Fibroblast of mammary gland (primary cell): ENCODE measurements at places on chromosomes 11 and 22.

DNA sequence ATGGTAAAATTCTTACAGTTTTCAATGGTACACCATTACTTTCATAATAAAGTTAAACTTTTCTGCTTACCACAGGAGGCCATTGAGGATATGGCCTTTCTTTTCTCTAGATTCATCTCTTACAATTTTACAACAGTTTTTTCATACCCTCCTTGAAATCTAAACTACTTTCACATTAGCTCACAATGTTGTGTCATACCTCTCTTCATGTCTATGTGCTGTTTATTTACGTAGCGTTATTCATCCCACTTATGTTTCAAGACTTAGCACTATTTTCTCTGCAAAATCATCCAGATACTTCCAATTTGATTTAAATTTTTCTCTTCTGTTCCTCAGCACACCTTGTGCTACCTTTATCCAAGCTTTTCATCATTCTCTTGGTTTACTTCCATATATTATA is 123.3 kb downstream of the METTL15 start:
- peak; percentile 27 for DNase-seq

DNA sequence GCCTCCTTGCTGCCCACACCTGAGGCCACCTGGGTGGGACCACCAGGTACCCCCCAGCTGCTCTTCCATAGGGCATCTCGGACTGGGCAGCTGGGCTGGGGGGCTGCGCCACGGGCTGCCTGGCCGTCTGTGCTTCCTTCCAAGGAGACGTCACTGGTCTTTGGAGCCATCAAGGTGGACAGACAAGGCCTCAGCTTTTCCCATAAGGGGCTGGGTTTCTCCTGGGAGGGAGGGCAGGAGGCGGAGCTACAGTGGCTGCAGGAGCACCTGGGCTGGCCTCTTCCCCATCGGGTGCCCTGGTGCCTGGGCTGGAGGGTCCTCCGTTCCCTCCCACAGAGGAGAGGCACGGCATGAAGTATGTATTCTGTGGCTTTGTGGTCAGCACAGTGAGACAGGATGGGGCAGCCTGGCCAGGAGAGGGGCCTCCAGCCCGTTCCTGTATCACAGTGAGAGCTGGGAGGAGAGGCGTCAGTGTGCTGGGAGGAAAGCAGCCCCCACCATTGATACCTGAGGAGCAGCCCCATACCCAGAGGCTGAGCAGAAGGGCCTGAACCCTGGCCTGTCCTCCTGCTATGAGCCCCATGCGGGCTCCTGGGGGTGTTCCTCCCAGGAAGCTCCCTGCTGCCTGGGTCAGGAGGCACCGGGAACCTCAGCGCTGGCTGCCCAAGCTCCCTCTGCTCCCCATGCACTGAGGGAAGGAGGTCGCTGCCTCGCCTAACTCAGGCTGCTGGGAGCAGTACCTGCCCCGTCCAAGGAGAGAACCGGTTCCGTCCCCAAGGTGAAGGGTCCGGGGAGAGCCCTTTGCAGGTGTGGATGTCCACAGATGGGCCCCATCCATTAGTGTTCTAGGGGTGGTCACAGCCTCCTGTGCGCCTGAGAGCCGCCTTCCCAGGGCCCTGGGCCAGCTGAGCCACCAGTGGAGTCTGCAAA is 1075.0 kb downstream of the BRD1 start:
- DNase-seq = no peak

DNA sequence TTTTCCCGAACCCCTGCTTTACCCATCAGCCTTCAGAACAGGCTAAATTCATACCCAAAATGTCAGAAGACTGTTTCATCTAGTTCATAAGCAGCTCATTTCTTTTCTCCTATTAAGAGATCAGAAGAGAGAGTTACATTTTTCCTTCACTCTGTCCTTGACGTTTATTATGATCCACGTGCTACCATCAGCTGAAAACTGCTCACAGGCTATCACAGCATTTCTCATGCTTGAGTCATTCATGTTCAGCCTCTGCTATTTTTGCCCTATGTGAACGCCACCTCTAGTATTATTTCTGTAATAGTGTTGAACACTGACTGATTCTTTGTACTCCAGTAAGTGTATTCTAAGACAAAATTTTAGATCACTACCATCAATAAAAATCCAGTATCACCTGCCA is 51.9 kb downstream of the SLC1A2 start:
- DNase-seq = peak; percentile 83

DNA sequence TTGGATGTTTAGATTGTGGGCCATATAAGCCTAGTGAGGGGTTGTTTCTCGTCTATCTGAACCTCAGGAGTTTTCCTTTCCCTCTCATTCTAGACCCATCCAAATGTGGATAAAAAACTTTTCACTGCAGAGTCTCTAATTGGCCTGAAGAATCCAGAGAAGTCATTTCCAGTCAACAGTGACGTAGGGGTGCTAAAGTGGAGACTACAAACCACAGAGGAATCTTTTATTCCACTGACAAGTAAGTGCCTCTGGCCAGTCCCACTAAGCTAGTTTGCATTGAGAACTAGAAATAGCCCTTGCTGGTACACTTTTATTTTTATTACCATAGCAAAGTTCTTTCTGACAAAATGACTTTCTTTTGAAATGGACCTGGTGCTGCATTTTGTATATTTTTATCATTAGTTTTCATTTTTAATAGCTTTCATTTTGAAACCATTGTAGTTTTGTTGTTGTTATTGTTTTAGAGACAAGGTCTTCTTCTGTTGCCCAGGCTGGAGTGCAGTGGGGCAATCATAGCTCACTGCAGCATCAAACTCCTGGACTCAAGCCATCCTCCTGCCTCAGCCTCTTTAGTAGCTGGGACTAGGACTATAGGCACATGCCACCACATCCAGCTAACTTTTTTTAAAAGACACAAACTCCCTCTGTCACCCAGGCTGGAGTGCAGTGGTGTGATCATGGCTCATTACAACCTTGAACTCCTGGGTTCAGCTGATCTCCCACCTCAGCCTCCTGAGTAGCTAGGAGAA is 14.6 kb upstream of the PHLDB1 start:
- DNase-seq = no peak

DNA sequence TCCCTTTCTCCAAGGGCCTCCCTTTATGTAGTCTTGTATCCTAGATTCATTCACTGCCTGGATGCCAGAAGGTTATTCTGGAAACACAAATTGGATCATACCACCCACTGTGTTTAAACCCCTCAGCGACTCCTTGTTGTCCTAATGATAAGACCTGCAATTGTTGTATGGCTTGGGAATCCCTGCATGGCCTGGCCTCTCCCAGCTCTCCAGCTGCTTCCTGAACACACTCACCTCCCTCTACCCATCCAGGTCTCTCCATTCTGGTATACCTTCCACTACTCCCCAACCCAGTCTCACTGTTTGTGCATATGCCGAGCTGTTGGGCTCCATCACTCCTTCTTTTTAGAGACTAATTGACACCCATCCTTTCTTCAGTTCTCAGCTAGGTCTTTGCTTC is 124.3 kb upstream of the ALX4 start:
- DNase-seq = no peak

- DNase-seq = no peak
Measured at GRCh38 chr11:67178421-67178820, 59.4 kb downstream of the KDM2A start.

GRCh38 chr11:95877291-95877690 is 46.6 kb downstream of the MTMR2 start:
- peak; percentile 100 for DNase-seq

GRCh38 chr11:110250168-110250567 is 46.2 kb downstream of the RDX start:
- no peak for DNase-seq

GRCh38 chr11:34773211-34773610 is 143.0 kb downstream of the APIP start:
- DNase-seq = no peak

DNA sequence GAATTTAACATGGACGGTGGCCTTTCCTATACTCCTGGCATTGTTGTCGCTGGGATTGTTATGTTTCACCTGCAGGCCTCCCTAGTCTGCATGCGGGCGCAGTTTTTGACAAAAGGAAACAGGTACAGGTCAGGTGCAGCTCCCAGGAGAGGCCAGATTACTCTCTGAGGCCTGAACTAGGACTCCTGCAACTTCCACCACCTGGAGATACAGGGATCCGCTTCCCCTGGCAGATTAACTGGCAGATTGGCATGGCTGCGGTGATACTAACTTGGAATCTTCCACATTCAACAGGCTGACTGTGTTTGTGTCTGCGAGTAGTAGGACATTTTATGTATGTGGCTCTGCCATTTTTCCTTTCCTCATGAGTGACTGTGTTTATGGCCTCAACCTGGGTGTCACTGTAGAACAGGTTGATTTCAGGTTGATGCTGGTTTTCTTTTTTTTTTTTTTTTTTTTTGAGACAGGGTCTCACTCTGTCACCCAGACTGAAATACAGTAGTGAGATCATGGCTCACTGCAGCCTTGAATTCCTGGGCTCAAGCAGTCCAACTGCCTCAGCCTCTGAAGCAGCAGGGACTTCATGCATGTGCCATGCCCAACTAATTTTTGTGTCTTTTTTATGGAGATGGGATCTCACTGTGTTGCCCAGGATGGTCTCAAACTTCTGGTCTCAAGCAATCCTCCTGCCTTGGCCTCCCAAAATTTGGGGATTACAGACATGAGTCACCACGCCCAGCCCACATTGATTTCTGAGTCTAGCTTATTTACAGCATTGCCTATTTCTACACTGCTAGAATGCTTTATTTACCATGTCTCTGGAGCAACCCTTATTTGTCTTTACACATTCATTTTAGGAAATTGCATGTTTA is 1.7 kb upstream of the USP28 start:
- no peak for DNase-seq

- DNase-seq = peak; percentile 32
Measured at GRCh38 chr22:27668828-27669797, 132.4 kb downstream of the MN1 start.

DNA sequence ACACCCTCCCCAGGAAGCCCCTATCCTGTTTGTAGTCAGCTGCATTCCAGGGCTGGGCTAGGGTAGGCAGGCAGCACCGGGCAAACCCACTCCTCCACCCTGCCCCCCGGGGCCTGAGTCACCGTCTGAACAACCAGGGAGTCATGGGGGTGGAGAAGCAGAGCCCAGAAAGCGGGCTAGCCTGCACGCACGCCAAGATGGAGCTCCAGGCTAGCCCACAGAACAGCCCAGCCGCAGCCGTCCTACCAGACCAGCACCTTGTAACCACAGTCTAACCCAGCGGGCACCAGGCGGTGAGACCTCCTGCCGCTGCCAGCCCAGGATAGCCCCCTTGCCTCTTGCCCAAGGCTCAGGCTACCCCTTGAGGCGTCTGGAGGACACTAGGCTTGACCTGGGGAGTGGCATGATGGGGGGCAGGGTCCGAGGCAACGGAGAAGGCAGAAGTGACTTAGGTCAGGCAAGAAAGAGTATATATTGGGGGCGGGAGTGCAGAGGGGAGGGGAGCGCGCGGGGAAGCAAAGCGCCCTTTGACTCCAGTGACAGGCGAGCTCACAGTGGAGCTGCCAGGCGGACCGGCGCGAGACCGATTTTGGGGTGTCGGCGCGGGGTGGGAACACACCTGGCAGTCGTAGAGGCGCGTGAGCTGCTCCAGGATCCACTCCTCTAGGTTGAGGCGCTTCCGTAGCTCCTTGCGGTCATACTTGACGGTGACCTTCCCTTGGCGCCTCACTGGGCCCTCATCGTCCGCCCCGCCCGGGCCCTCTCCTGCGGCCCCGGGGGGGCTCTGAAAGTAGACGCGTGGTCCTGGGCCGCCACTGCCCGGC is 734 bp downstream of the PPP1R14B start:
- DNase-seq = peak; percentile 91

DNA sequence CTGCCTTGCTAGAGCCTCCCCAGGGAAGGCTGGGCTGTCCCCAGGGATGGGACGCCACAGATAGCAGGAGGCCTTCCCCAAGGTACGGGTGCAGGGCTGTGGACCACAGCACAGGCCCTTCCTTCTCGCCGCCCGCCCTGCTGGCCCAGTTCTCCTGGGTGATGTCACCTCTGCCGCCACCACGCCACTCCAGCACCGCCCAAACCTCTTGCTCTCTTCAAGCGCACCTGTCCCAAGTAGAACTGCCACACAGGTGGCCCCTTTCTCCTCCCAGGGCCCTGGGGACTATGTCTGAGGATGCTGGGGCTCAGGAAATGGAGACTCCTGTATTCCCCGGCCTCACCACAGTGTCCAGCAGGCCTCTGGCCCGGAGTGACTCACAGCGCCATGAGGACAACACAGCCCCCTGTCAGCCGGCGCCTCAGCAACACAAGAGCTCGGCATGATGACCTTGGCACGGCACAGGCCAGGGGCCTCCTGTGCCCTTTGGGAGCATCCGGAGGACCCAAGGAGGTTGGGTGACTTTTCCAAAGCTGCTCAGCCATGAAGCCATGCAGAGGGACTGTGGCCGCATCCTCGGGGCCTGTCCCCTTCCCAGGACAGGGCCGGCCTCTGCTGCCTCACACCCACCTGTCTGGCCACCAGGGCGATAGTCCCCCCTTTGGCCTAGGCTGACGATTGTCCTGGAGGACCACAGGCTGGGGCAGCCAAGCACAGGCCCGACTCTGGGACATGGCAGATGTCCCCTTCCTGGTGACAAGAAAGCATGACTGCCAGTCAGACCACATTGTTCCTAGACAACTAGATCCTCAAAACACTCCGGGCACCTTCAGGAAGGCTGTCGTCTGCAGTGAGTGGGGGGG is 1023.5 kb downstream of the BRD1 start:
- no peak for DNase-seq

DNA sequence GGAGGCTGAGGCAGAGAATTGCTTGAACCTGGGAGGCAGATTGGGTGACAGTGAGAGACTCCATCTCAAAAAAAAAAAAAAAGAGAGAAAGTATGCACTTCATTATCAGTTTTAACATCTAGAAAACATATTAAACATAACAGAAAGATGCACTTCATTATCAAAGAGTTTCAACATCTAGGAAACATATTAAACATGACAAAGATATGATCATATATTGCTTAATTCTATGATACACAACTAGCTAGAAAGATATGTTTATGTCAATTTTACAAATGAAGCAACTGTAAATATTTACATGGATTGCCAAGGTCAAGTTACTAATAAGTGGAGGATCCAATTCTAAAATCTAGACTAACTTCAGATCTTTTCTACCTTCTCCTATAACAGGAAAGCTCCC is 50.4 kb upstream of the CTSC start:
- no peak for DNase-seq

GRCh38 chr11:18699269-18699596 is 654 bp downstream of the TMEM86A start:
- DNase-seq = no peak

GRCh38 chr22:49345896-49346295 is 481.8 kb downstream of the BRD1 start:
- DNase-seq = no peak

- no peak for DNase-seq
Measured at GRCh38 chr22:36807627-36808026, 9.2 kb downstream of the PVALB start.

GRCh38 chr11:119041821-119042514 is 11.3 kb upstream of the SLC37A4 start:
- no peak for DNase-seq
